ENCODE measurements at places on chromosomes 1 and 21.

- DNase-seq: no peak
These were observed 43.1 kb downstream of the CD55 start for GRCh38 chr1:207364614-207365013.

- peak; percentile 45 for DNase-seq
These were observed 143.2 kb downstream of the PTPRU start for GRCh38 chr1:29379443-29380073.

DNA sequence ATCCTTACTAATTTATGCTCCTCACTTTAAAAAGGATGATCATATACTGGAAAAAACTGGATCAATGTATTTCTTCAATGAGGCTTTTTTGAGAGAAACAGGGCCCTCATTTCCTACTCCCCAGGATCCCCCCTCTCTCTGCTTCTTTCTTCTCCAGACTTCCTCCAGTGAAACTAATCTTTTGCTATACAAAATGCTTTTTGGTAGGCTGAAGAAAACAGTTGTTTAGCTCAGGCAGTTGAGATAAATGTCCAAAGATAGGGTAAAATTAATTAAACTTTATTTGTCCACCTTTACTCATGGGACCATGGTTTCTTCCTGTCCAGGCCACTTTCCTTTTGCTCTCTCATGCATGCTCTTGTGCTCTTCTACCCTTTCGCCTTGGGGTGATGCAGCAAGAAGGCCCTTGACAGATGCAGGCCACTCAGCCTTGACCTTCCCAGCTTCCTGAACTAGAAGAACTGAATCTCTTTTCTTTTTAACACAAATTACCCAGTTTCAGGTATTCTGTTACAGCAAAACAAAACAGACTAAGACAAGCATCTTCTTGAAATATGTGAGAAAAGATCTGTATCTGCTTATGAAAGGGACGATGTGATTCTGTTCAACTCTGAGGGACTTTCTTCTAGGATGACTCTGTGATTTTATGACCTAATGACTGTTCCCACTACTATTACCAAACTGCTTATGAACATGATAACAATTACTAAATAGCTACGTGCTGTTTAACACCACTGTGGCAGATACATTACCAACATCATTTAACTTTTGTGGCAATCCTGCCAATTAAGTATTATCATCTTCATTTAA, 63.7 kb downstream of the NVL start:
- peak; percentile 32 for DNase-seq

DNA sequence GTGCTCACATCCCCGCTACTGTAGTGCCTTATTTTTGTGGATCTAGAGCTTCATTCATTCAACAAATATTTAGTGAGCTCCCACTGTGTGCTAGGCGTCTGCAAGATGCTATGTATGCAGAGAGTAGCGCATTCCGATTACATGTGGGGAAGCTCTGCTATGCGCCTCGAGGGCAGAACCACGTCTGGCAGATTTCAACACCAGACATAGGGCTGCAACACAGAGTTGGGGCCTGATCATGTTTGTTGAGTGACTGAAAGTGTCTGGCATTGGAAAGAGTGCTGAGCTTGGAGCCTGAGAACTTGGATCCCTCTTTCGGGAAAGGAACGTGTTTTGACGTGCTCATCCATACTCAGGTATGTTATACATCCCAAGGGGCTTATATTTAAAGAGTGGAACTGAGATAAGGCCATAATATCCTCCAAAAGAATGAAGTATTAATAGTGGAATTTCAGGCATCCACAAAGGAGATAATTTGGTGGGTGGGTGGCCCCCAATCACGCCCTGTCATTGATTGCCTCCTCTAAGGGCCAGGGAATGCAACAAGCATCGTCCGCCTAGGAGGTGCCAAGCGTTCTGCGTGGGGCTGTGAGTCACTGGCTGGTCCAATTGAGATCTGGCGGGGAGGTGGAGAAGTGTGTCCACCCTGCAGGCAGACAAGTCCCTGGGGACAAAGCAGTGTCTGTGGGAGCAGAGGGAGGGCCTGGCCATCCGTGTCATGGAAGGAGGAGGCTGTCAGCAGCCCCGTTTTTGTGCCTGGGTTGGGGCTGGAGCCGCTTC, 62.8 kb upstream of the ZBTB40 start:
- DNase-seq: peak; percentile 26

GRCh38 chr1:188551176-188551575, 1722.4 kb downstream of the PLA2G4A start:
- no peak for DNase-seq

GRCh38 chr21:31180256-31181081, 142.2 kb upstream of the KRTAP19-8 start:
- DNase-seq: peak; percentile 25

- no peak for DNase-seq
These were observed at the start of gene ARL8A for GRCh38 chr1:202144402-202145067. TSS of gene ARL8A (minus strand) at chr1:202144737. CDS start at chr1:202144572, 165 bp downstream.

- no peak for DNase-seq
These were observed 422.6 kb downstream of the AMY1C start for GRCh38 chr1:104172243-104172681.

DNA sequence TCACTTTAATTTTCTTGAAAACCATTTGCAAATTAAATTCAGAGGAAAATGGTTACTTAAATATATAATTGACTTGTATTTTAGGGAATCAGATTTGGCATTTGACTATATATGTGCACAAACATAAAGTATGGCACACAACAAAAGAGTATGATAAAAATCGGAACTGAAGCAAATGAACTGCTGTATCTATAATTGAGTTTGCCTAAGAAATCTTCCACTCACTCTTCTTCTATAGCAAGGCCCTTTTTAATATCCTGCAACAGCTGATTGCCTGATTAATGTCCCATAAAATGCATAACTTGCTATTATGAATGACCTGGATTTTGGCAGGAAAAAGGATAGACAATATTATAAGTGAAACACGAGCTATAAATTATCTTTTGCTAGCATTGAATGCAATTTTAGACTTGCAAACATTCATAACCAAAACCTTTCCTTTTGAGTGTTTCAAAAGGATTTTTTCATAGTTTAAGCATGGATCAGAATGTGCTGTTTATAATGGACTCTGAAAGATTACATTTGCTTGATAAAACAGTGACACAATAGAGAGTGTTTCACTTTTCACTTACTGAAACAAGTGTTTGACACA, 2204.3 kb downstream of the MRPL39 start:
- no peak for DNase-seq

GRCh38 chr1:8133190-8133589, 107.1 kb upstream of the ERRFI1 start:
- no peak for DNase-seq

DNA sequence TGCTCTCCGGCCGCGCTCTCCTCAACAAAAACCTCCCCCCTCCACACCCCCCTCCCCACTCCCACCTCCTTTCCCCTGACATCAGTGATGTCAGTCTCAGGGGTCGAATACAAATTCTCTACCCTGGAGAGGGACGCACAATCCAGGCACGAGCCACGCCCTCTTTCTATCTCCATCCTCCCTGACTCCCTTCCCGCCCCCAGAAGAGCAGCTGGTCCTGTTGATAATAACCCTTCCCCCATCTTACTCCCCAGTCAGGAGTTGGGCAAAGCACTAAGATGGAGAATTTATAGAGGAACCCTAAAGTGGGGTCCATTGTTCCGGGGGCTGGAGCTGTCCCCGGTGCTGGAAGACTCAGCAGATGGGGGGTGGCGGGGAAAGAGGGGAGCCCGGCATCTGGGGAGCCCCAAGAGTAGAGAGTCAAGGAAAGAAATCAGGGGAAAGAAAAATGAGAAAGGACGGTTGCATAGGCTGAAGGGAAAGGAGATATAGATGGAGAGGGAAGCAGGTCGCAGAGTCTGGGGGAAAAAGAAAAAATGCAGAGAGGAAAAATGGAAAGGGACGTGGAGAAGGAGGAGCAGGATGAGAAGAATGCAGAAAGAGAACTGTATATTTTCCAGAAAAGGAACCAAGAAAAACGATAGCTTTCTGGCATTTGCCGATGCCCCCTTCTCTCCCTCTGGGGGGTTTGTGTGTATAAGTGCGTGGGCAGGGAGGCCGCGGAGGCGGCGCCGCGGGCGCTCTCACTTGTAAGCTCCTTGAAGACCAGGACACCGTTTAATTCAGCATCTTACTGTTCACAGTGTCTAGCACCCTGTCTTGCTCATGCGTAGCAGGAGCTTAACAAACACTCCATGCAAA, at the start of gene CELF3:
CELF3 (minus strand) TSS at position 33 of the 861 bp plus-strand sequence. CDS start 783 bp downstream, outside the sequence.
- DNase-seq: peak; percentile 21

GRCh38 chr1:151384584-151384983, 12.1 kb upstream of the SELENBP1 start:
- no peak for DNase-seq
